ENCODE measurements at places on chromosomes 7 and 10.

GRCh38 chr7:24622646-24623182 lies 49.5 kb downstream of the PALS2 start:
- no peak for DNase-seq
- peaks cover 16% of the 10 kb centered on the region for H3K36me3 ChIP-seq
- no peaks in the 10 kb centered on the region for H3K27me3 ChIP-seq

GRCh38 chr10:2236876-2237275 lies 499.6 kb upstream of the ADARB2 start:
- no peak overlapping the region for H3K27ac ChIP-seq
- H3K4me1 ChIP-seq: no peaks in the 10 kb centered on the region
- peaks cover 3% of the 10 kb centered on the region for H3K27me3 ChIP-seq
- H3K4me3 ChIP-seq: no peak overlapping the region

DNA sequence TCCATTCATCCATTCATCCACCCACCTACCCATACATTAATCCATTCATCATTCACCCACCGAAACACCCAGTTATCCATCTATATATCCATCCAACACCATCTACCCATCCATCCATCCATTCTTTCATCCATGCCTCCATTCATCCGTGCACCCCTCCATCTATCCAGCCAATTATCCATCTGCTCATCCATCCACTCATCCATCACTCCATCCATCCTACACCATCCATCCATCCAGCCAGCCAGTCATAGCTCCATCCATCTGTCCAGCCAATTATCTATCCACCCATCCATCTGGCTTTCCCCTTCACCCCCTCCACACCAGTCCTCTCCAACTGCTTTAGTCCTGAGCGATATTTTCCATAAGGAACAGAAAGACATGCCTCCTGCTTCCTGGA lies 7.5 kb upstream of the CXCL12 start:
- H3K4me1 ChIP-seq: peaks cover 34% of the 10 kb centered on the region
- no peaks in the 10 kb centered on the region for H3K36me3 ChIP-seq
- H3K27ac ChIP-seq: no peak overlapping the region
- no peak overlapping the region for H3K4me3 ChIP-seq
- peaks cover 16% of the 10 kb centered on the region for H3K27me3 ChIP-seq

DNA sequence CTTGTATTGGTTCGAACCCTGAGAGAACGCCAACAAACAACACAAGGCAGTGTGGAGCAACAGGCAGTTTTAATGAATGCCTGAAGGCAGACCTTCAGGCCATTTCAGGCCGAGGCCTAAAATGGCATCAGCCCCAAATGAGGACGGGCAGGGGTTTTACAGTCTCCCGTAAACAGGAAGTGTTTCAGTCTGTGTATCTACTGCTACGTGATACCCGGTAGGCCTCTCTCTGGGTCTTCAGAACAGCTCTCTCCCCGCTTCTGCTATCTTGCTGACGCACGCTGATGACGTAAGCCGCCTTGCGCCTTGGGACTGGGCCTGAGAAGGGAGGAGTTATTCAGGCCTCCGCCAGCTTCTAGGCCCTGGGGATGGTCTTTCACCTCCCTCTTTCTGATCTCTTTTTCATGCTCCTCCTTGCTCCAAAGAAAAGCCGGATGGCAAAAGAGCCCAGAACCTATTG lies 67.7 kb downstream of the ST8SIA6 start:
- H3K4me3 ChIP-seq: no peak overlapping the region
- H3K36me3 ChIP-seq: no peaks in the 10 kb centered on the region
- H3K4me1 ChIP-seq: peaks cover 44% of the 10 kb centered on the region
- H3K27me3 ChIP-seq: no peaks in the 10 kb centered on the region

GRCh38 chr10:107409522-107409921 lies 245.0 kb upstream of the SORCS1 start:
- no peaks in the 10 kb centered on the region for H3K4me1 ChIP-seq
- peaks cover 11% of the 10 kb centered on the region for H3K27me3 ChIP-seq
- H3K4me3 ChIP-seq: no peak overlapping the region
- DNase-seq: no peak

DNA sequence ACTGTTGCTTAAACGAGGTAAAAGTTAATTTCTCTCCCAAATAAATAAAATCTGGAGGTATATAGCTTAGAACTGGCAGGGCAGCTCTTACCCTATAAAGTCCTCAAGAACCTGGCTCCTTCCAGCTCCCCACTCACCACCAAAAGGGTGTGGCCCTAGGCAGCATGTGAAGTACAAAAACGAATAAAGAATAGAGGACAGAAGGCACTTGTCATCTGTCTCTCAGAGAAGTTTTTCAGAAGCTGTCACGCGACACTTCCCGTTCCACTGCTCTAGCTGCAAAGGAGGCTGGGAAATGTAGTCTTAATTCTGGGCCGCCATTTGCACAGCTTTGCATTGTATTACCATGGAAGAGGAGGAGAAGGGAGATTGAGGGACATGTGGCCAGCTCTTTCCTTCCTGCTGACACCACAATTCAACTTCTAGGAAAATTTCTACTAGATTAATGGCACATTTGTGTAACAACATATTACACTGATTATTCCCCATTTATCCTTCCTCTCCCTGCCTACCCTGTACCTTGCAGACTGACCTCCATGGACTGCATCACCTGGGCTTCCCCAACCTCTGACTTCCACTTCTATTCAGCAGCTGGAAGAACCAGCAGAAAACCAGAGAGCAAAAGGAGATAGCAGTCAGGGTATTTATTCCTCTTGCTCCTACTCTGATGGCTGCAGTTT lies 62.2 kb downstream of the CCDC71L start:
- peak overlapping the region; percentile 71 for H3K4me3 ChIP-seq
- no peak overlapping the region for H3K27ac ChIP-seq
- H3K4me1 ChIP-seq: no peaks in the 10 kb centered on the region
- no peaks in the 10 kb centered on the region for H3K27me3 ChIP-seq

- no peak overlapping the region for H3K4me3 ChIP-seq
- H3K36me3 ChIP-seq: no peaks in the 10 kb centered on the region
- peaks cover 16% of the 10 kb centered on the region for H3K27me3 ChIP-seq
Measured at GRCh38 chr10:104350127-104350635, 3.5 kb upstream of the CFAP58 start.

DNA sequence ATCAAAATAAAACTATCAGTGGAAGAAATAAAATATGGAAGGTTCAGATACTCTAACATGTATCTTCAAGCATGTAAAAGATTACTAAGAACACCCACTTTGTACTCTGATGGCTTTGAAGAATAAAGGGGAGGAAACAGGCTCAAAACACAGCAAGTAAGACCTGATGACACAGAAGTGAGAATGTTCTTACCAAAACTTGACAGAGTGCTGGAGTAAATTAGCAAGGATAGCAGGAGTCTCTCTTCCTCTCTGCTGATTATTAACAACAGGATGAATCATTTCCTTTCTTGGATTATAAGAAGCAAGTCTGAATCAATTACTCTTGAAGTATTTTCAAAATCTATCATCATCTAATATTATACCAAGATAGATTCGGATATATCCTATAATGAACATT lies 47.5 kb downstream of the GLI3 start:
- peaks cover 4% of the 10 kb centered on the region for H3K36me3 ChIP-seq
- DNase-seq: no peak

- peaks cover 16% of the 10 kb centered on the region for H3K36me3 ChIP-seq
- H3K4me1 ChIP-seq: peaks cover 41% of the 10 kb centered on the region
- H3K4me3 ChIP-seq: peak overlapping the region; percentile 96
- peak overlapping the region; percentile 96 for H3K27ac ChIP-seq
- H3K27me3 ChIP-seq: no peaks in the 10 kb centered on the region
- no peak for DNase-seq
Measured at GRCh38 chr10:103395754-103396066, 565 bp downstream of the ATP5MK start.

DNA sequence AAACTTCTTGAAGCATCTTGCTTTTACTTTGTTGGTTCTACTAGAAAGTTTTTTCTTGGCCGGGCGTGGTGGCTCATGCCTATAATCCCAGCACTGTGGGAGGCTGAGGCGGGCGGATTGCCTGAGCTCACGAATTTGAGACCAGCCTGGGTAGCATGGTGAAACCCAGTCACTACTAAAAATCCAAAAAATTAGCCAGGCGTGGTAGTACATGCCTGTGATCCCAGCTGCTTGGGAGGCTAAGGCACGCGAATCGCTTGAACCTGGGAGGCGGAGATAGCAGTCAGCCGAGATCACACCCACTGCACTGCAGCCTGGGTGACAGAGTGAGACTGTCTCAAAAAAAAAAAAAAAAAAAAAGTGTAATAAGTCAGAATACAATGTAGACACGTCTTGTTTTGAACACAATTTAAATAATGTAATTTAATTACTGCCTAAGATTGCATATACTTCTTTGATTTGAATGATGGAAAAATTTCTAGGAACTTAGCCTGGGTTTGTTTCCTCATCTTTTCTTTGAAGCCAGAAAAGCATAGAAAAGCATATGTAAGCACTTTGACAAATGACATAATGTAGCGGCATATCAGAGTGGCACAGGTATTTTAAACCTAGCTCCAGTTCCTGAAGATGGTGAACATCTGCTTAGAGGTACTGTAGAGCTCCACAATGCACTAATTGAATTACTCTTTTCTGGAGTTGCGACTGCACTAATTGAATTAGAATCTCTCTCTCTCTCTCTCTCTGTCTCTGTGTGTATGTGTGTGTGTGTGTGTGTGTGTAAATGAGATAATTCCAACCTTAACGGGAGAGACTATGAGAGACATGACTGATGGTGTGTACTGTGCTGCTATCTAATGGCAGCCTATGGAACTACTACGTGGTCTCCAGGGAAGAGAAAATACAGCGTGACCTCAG lies 87.8 kb downstream of the BTRC start:
- no peak overlapping the region for H3K4me3 ChIP-seq
- no peaks in the 10 kb centered on the region for H3K27me3 ChIP-seq
- no peaks in the 10 kb centered on the region for H3K36me3 ChIP-seq

DNA sequence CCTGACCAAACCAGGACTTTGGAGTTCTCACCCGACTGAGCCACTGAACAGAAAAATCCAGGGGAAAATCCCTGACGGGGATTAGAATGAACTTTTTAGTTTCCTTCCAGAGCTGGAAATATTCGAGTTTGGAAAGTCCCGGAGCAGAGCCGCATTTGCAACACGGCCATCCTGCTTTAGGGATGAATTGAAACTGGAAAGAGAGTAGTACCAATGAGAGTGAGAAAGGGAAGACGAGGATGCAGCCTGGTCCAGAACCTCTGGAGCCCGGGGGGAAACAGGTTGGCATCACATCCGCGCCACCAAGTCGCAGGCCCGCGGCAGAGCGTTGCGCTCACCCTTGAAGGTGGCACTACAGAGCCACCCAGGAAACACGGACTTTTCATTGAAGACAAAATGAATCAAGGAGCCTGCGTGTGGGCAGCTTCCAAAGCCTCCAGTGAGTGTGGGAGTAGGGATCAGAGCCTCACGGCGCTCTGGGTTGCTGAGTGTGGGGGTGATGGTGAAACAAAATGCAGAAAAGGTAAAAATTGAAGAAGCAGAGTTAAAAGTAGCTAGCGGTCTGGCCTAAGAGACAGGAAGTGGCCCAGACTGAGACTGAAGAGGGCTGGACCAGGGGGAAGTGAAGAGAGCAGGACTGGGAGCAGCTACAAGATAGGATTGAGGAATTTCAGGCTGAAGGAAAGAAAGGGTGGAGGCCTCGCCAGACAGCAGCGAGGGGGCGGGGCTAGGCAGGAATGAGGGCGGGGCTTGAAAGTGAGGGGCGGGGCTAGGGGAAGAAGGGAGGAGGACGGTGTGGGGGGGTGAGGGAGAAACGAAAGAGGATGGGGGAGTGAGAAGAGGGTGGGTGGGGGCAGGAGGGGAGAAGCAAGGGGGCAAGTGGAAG lies 1.8 kb downstream of the SMURF1 start:
- no peaks in the 10 kb centered on the region for H3K36me3 ChIP-seq
- peaks cover 51% of the 10 kb centered on the region for H3K4me1 ChIP-seq
- peak overlapping the region; percentile 82 for H3K4me3 ChIP-seq

GRCh38 chr10:77405771-77406241 lies 231.8 kb downstream of the KCNMA1 start:
- H3K4me1 ChIP-seq: peaks cover 22% of the 10 kb centered on the region
- H3K36me3 ChIP-seq: no peaks in the 10 kb centered on the region
- H3K27ac ChIP-seq: no peak overlapping the region
- no peaks in the 10 kb centered on the region for H3K27me3 ChIP-seq
- H3K4me3 ChIP-seq: no peak overlapping the region
- peak; percentile 57 for DNase-seq

GRCh38 chr10:99339077-99339476 lies 9.9 kb downstream of the CNNM1 start:
- peaks cover 44% of the 10 kb centered on the region for H3K27me3 ChIP-seq
- H3K4me1 ChIP-seq: peaks cover 9% of the 10 kb centered on the region
- H3K27ac ChIP-seq: no peak overlapping the region
- no peak for DNase-seq
- no peak overlapping the region for H3K4me3 ChIP-seq

- no peak overlapping the region for H3K4me3 ChIP-seq
- no peaks in the 10 kb centered on the region for H3K4me1 ChIP-seq
- DNase-seq: no peak
Measured at GRCh38 chr7:43123457-43123856, 11.0 kb downstream of the HECW1 start.

- no peaks in the 10 kb centered on the region for H3K36me3 ChIP-seq
- H3K4me3 ChIP-seq: no peak overlapping the region
- DNase-seq: no peak
- no peaks in the 10 kb centered on the region for H3K27me3 ChIP-seq
Measured at GRCh38 chr7:45873355-45873754, 473 bp upstream of the CCDC201 start.

- no peak overlapping the region for H3K27ac ChIP-seq
- no peak overlapping the region for H3K4me3 ChIP-seq
- peaks cover 32% of the 10 kb centered on the region for H3K4me1 ChIP-seq
- no peaks in the 10 kb centered on the region for H3K27me3 ChIP-seq
- H3K36me3 ChIP-seq: no peaks in the 10 kb centered on the region
Measured at GRCh38 chr7:81235997-81236396, 317.1 kb upstream of the SEMA3C start.

GRCh38 chr10:480928-481552 lies 208.4 kb downstream of the DIP2C start:
- H3K4me1 ChIP-seq: peaks cover 20% of the 10 kb centered on the region
- H3K36me3 ChIP-seq: peaks cover 16% of the 10 kb centered on the region
- no peak for DNase-seq

GRCh38 chr7:47026780-47027361 lies 555.0 kb downstream of the TNS3 start:
- DNase-seq: no peak
- H3K36me3 ChIP-seq: no peaks in the 10 kb centered on the region
- no peaks in the 10 kb centered on the region for H3K27me3 ChIP-seq
- peaks cover 23% of the 10 kb centered on the region for H3K4me1 ChIP-seq
- no peak overlapping the region for H3K27ac ChIP-seq

DNA sequence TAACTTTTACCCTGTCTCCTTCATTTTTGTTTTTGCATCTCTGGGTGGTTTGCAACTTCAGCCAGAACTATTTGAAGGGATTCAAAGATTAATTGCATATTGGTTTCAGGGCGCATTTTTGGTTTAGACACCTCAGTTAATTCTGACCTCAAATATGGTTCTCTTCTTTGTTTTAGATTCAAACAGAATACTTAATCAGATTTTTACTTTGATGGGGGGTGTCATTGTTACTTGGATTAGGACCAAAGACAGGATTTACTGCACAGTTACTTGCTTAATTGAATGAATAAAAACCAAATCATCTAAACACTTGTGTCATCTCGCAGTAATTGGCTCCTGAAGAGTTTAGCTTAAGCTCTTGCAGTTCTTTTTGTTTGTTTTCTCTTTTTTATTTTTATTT lies 100.9 kb downstream of the PHTF2 start:
- no peak for DNase-seq
- no peaks in the 10 kb centered on the region for H3K4me1 ChIP-seq
- no peaks in the 10 kb centered on the region for H3K27me3 ChIP-seq
- no peak overlapping the region for H3K4me3 ChIP-seq
- H3K27ac ChIP-seq: no peak overlapping the region

GRCh38 chr7:113197274-113197673 lies 78.9 kb upstream of the SMIM30 start:
- H3K27ac ChIP-seq: no peak overlapping the region
- no peaks in the 10 kb centered on the region for H3K4me1 ChIP-seq
- no peak overlapping the region for H3K4me3 ChIP-seq
- no peak for DNase-seq
